ENCODE measurements at places on chromosomes 3 and 15. TPM values are rescaled to one million over a fixed set of nuclear protein-coding genes. Genes with fewer than 3 reads are reported as not detected.
A peak's percentile ranks its signal among the peaks of the same experiment; 100 is the strongest.

DNA sequence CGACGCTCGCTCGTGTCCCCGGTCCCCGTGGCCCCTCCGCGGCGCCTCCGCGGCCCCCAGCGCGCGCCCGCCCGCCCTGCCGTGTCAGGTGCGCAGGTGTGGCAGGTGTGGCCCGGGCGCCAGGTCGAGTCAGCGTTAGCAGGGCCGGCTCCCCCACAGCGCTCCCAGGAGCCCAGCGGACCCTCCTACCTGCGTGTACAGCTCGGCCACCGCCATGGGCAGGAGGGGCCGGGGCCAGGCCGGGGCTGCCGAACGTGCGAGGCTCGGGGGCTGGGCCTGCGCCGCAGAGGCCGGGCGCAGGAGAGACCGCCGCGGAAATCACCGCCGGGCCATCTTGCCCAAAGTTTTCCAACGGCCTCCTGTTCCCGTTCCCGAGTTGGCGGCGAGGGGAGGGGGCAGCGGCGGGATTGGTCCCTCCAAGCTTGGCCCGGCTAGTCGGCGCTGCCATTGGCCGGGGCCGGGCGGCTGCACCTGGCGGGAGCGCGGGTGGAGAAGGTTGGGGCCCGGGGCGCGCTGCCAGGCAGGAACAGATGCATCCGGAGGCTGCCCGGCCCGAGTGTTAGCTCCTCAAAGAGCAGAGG, at the start of gene MYO5C:
Gene MYO5C, minus strand, starts transcription at position 384 of the 581 bp plus-strand sequence. Its CDS starts 168 bp downstream, at position 216.
- peaks cover 27% of the 10 kb centered on the region for H3K27me3 ChIP-seq
- peak; percentile 23 for DNase-seq
- H3K4me1 ChIP-seq = peaks cover 5% of the 10 kb centered on the region
- H3K36me3 ChIP-seq = no peaks in the 10 kb centered on the region

GRCh38 chr15:48646331-48646730, 822 bp upstream of the FBN1 start:
- H3K4me3 ChIP-seq = no peak overlapping the region
- no peaks in the 10 kb centered on the region for H3K36me3 ChIP-seq
- H3K27me3 ChIP-seq = peaks cover 29% of the 10 kb centered on the region

DNA sequence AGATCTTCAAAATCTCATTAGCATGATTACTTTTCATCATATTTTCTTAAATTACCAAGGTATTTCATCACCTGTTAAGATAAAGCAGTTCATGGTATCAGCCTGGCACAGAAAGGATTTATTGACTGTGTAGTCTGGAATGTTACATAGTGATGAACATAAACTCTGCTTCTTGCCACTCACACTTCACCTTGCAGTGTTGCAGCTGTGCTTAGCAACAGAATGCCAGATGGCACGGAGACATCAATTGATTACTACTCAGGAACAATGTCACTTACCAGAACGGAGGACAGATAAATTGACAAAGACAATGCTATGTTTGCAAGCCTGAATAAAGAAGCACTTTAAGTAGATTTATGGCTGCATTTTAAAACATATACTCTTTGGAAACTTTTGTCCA, 15.0 kb upstream of the BCHE start:
- no peaks in the 10 kb centered on the region for H3K36me3 ChIP-seq
- H3K4me3 ChIP-seq = no peak overlapping the region
- H3K4me1 ChIP-seq = no peaks in the 10 kb centered on the region
- H3K27me3 ChIP-seq = no peaks in the 10 kb centered on the region

- H3K27me3 ChIP-seq = no peaks in the 10 kb centered on the region
- no peak overlapping the region for H3K27ac ChIP-seq
- no peak overlapping the region for H3K4me3 ChIP-seq
- DNase-seq = no peak
- H3K4me1 ChIP-seq = no peaks in the 10 kb centered on the region
- H3K36me3 ChIP-seq = no peaks in the 10 kb centered on the region
Observed at GRCh38 chr3:175948041-175948440, 1088.9 kb downstream of the NAALADL2 start.

DNA sequence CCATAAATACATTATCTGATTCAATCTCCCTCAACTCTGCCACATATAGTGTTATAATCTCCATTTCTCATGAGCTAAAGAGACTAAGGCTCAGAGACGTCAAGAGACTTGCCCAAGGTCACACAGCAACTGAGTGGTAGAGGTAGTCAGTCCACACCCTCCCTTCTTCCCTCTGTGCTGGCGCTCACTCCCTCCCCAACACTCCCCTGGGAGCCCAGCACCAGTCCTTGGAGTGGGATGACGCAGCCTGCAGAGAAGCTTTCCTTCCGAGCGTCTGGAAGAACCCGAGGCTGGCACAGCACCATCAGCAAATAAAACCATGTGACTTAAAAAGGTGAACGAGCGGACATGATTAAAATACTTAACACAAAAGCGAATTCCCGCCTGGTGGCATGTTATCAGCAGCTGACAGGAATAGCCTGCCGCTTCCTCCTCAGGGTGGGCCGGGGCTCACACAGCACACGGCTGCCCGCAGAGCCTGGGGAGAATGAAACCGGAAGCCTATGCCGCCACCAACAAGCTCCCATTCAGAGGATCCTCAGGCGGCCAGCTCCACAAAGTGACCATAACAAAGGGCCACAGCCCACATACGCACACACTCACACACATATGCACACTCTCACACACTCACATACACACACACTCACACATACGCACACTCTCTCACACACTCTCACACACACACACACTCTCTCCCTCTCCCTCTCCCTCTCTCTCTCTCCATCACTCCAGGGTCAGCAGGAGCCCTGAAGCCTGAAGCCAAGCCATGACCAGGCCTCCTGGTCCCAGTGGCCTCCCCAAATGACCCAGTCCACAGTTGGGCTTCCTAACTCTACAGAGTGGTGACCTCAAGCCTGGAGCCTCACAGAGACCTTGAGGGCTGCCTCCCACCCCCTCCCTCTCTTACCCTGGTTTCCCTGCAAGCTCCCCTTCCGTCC, 120.5 kb downstream of the XXYLT1 start:
- peaks cover 2% of the 10 kb centered on the region for H3K27me3 ChIP-seq
- no peaks in the 10 kb centered on the region for H3K36me3 ChIP-seq
- H3K4me3 ChIP-seq = peak overlapping the region; percentile 48
- no peak overlapping the region for H3K27ac ChIP-seq

GRCh38 chr3:97899331-97899730, 72.9 kb downstream of the RIOX2 start:
- H3K27ac ChIP-seq = no peak overlapping the region
- H3K4me3 ChIP-seq = no peak overlapping the region
- peaks cover 36% of the 10 kb centered on the region for H3K36me3 ChIP-seq
- H3K4me1 ChIP-seq = peaks cover 2% of the 10 kb centered on the region

Gene GOLGA6B
- not detected for total RNA-seq

DNA sequence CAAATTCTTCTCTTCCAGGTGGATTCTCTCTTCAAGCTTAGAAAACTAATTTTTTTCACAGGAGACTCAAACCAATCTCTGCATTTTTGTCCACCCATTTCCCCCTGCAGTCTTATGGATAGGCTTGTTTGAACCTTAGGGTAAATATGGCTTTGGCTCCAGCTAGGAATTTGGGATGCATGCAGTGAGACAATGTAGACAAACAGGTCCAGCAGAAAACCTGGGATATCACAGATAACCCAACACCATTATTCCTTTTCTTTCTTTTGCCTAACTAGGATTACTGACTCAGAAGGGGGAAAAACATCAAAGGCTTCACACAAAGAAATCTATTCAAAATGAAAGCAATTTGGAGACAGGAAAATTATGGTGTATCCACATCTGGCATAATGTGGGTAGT, 11.2 kb upstream of the SEMA5B start:
- H3K27ac ChIP-seq = no peak overlapping the region
- peaks cover 36% of the 10 kb centered on the region for H3K27me3 ChIP-seq
- no peaks in the 10 kb centered on the region for H3K36me3 ChIP-seq
- no peak for DNase-seq
- H3K4me3 ChIP-seq = no peak overlapping the region

All from activated CD4-positive, alpha-beta memory T cell treated with anti-CD3 and anti-CD28 coated beads for 36 hours (primary cell).